ENCODE measurements at places on chromosomes 5 and 9.
A peak's percentile ranks its signal among the peaks of the same experiment; 100 is the strongest.

DNA sequence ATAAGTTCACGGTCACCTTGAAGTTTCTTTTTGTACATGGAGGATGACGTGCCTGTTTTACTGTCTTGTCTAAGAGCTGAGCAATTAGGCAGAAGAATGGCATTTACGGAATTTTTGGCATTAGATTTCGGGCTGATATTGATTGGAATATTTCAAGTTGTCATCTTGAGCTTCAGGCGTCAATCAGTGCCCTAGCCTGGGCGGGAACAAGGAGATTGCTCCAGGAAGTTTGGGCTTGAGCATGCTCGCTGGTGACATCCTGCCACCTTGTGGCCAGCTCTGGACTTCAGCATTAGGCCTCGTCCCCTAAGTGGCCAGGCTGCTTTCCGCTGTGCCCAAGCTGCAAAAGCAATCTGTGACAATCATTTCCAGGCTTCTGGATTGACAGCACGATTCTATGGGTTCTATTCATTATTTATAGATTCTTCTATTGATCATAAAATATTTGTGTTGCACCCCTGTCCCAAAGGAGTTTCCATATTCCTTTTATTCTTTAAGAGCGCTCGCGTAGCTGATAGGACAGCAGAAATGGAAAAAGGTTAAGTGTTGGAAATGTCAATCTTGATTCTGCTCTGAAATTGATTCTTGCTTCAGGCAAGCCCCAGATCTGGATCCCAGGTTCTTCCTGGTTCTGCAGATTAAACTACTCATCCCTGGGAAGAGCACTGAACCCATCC is 79.3 kb downstream of the SLC28A3 start:
- DNase-seq, result peak; percentile 85

DNA sequence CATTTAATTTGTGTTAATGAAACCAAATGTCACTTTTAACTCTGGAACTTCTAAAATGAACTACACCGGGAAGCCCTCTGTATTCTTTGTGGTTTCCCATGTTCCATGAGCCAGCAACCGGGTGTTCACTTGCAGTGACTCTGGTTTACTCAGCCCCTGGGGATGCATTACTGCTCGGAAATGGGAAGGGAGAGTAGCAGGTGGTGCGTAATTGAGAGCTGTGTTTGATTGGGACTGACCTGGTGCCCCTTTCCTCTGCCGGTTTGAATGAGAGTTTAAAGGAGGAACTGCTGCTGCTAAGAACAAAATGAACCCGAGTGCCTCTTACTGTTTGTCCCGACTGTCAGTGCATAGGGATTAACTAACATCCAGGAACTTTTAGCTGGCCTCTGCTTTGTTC is 100.1 kb upstream of the DHFR start:
- DNase-seq, result peak; percentile 50

GRCh38 chr9:98766586-98766985 is 29.8 kb downstream of the ANKS6 start:
- DNase-seq, result no peak

GRCh38 chr5:1555808-1556731 is 32.3 kb upstream of the LPCAT1 start:
- no peak for DNase-seq

DNA sequence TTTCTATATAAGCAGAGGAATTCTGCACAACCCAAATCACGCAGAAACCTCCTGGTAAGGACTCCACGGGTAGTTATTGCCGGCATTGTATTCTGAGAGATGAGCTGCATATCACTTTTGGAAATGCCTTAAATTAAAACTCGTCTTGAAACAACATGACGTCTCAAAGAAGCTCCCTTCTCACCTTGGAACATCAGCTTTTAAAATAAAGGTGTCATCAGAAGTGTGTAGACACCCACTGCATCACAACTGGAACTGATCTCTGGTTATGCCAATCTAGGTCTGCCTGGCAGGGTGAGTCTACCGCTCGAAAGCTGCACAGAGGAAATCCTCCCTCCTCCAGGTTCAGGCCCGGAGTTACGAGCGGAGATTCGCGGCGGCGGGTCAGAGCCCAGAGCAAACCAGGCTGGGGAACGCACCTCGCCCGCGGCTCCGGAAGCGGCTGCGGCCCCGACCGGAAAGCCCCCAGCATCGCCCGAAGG is 974 bp upstream of the SLC12A2 start:
- DNase-seq, result no peak

GRCh38 chr9:70111042-70111602 is 67.5 kb downstream of the MAMDC2 start:
- DNase-seq, result peak; percentile 65

DNA sequence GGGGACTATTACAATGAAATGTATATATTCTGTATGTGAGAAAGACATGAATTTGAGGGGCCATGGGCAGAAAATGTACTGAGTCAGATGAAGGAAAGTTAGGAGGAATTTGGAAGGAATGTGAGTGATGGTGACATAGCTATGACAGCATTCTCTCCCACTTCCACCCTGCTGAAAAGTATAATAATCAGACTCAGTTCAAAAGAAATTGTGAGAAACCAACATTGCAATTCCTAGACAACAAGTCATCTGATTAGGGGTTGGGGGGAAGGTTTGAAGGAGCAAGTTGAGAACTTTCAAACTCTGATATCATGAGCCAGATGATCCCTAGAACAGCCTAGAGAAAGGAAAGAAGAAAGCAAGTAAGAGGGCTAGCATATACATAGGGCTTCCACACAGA is 370.6 kb downstream of the DMRTA1 start:
- DNase-seq, result no peak

GRCh38 chr9:109923471-109923760 is 143.4 kb downstream of the PALM2AKAP2 start:
- no peak for DNase-seq

GRCh38 chr5:124824637-124825158 is 78.3 kb upstream of the ZNF608 start:
- no peak for DNase-seq

DNA sequence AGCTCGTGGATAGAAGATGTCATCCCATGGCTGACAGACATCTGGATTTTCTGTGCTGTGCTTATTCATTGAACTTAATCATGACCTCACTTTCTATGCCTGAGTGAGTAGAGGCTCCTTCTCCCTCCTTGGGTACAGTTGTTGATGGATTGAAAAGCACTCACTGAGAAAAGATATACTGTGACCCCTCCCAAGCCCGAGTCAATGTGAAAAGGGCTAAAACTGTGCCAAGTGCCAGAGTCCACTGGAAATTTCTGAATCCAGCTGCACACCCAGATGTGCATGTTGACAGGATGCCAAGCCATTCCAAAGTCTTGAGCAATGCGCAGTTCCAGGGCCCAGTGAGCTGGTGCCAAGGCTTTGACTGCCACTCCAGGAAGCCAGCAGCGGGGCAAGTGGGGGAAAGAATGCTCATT is 473.0 kb downstream of the NTRK2 start:
- peak; percentile 72 for DNase-seq

DNA sequence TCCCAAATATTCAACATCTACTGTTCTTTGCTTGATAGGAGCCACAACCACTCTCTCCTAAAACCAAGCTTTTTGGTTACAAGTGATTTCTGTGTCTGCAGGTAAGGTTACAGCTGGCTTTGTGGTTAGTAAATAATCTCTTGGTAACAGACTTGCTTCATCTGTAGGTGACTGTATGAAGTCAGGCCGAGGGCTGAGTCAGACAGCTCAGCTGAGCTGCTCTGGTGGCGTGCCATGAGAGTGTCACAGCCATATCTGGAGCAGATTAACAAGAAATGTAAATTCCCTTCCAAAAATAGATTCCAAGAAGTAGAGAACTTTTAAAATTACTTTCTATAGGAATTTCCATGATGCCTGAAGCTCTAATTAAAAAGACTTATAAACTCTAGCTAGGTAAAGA is 23.7 kb upstream of the TAS2R1 start:
- DNase-seq, result peak; percentile 65

GRCh38 chr5:35098214-35098613 is 50.5 kb upstream of the AGXT2 start:
- no peak for DNase-seq

DNA sequence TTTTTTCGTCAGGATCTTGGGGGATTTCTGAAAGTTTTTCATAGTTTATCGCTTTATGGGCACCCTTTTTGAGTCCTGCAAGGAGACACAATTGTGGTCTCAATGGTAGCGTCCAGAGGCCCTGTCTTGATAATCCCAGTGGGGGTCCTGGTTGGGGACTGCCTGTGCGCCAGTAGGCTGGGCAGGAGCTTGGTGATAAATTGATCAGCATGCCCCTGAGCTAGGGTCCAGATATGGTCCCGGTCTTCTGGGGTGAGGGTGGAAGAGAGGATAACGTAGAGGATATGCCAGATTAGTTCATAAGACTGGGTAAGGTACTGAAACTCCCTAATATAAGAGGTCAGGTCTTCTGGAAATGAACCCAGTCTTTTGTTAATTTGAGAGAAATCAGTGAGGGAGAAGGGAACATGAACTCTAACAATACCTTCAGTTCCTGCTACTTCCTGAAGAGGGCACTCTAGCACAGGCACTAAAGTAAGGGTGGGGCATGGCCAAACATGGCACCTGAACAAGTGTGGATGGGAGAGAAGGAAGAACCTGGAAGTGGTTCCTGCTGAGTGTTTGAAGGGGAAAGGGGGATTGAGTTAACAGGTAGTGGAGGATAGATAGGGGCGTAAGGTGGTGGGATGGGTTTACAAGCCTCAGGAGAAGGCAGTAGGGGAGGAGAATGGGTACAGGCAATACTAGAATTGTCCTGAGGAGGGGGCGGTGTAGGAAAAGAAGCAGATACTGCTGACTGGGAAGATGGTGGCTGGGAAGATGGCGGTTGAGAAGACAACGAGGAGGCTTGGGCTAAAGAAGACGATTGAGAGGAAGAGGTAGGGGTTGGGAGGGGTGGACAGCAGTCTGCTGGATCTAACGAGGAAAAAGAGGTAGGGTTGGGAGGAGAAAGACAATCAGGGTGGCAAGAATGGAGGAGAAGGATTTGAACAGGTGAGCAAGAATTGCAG is 33.8 kb upstream of the ANXA2R start:
- DNase-seq, result no peak

DNA sequence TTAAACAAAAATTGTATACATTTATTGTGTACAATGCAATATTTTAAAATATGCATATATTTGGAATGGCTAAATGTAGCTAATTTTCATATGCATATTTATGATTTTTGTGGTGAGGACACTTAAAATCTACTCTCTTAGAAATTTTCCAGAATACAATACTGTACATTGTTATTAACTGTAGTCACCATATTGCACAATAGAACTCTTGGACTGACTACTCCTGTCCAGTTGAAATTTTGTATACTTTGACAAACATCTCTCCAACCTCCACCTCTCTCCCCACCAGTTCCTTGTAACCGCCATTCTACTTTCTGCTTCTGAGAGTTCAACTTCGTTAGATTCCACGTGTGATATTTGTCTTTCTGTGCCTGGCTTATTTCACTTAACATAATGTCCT is 49.2 kb upstream of the TAF11L2 start:
- DNase-seq, result no peak

GRCh38 chr5:170311511-170312300 is 14.1 kb upstream of the LCP2 start:
- no peak for DNase-seq

DNA sequence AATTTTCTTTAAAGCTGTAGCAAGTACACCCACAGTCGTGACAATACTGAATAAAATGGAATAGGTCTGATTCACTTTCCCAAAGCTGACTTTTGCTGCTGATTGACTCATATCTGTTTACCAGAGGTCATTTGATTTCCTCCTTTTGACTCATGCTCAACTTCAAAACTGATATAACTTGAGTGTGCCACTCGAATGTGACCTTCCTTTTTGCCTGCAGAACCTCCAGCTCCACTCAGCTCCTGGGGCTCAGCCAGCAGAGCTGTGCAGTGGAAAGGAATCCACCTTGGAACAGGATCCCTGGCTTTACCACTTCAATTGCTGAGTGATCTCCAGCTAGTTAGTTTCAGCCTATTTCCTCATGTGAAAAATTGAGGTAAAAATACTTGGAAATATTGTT is 84.1 kb downstream of the FEM1C start:
- DNase-seq, result no peak

- DNase-seq, result no peak
Observed at GRCh38 chr9:136185596-136186366, 19.1 kb downstream of the LHX3 start.

- peak; percentile 41 for DNase-seq
Observed at GRCh38 chr9:91522481-91522880, 98.8 kb upstream of the NFIL3 start.

- peak; percentile 67 for DNase-seq
Observed at GRCh38 chr9:3181049-3181953, 337.4 kb upstream of the PUM3 start.

DNA sequence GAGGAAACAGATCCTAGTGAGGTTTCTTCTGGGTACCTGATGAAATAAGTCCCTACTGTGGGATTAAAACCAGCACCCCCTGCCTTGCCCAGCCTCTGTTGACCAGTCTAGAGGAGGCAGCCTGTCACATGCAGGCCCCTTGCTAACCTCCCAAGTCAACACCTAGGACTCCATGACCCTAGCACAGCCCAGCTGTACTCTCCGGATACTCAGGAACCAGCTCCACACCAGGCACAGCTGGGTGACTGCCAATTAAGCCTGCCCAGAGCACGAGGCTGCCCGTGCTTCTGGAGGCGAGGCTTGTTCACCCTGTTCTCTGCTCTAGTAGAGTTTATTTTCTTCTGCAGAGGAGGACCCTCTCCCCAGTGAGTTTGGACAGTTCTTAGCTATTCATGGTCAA is 92.5 kb downstream of the SNX24 start:
- no peak for DNase-seq

DNA sequence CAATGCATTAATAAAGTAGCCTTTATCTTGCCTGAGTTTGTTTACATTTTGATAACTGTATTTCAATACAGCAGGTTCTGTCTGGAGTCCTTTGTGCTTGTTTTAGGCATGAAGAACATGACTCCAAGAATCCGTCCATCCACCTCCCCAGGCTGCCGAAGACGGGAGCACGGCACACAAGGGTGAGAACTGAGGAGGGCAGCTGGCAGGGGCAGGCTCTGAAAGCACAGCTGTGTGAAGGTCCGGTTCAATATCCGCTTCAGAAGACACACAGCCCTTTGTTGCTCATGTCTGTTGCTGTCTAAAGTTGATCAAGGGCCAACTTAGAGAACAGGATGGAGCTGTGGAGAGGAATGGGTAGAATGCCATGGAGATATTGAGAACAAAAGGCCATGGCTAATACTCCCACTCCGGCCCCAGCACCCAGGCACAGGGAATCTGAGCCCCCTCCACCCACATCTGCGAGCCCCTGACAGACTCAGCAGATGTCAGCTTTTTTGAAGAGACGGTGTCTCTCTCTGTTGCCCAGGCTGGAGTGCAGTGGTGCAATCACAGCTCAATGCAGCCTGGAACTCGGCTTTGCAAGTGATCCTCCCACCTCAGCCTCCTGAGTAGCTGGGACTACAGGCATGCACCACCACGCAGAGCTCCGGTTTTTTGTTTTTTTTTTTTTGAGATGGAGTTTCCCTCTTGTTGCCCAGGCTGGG is 58.5 kb upstream of the GNE start:
- peak; percentile 44 for DNase-seq

- peak; percentile 91 for DNase-seq
Observed at GRCh38 chr5:171667341-171668096, 118.1 kb upstream of the SMIM23 start.

DNA sequence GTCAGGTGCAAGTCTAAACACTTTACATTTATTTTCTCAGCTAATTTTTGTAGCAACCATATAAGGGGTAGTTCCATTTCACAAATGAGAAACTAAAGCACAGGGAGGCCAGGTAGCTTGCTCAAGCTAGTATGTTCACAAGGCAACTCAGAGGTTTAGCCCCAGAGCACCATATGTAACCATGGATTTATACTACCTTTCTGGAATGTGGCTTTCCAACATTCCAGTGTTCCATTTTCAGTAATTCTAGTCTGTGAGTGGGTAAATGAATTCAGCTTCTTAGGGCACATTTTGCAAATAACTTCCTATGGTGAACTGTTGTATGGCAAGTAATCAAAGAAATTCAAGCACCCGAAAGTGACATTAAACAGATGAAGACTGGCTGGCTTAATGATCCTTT is 25.0 kb upstream of the CAST start:
- no peak for DNase-seq

GRCh38 chr5:9707732-9708462 is 77.7 kb upstream of the TAS2R1 start:
- DNase-seq, result no peak
